ENCODE measurements at places on chromosomes 2 and 18. TPM values are rescaled to one million over a fixed set of nuclear protein-coding genes. Genes with fewer than 3 reads are reported as not detected.

HOXD10 gene
- 4.1 TPM for total RNA-seq

- DNase-seq, result no peak
Observed at GRCh38 chr2:68250196-68250595, 2.1 kb downstream of the PPP3R1 start.

DNA sequence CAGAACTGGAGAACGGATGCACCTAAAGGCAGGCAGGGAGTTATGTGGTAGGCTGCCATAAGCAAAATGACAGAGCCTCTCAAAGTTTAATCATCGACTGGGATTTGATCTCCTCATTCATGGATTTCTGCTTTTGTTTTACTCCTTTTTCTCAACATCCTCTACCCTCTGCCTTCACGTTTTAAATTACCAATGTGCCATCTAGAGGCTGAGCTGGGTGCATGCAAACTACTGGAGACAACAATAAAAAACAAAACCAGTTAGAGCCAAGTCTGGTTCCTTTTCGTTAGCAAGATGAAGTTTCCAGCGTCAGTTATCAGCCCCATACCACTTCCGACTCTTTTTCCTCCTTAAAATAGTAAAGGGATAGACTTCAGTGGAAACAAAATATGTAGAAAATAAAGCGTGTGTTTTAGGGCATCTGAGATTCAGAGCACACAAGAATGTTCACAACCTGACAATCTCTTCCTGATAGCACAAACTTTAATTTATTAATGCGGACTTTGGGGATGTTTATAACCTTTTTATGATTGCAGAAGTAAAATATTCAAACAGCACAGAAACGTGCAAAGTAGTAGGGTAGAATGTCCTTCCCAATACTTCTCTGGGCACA lies 117.0 kb downstream of the LAMA1 start:
- no peak for DNase-seq

CCDC138 gene
- 6.2 TPM for total RNA-seq

DNA sequence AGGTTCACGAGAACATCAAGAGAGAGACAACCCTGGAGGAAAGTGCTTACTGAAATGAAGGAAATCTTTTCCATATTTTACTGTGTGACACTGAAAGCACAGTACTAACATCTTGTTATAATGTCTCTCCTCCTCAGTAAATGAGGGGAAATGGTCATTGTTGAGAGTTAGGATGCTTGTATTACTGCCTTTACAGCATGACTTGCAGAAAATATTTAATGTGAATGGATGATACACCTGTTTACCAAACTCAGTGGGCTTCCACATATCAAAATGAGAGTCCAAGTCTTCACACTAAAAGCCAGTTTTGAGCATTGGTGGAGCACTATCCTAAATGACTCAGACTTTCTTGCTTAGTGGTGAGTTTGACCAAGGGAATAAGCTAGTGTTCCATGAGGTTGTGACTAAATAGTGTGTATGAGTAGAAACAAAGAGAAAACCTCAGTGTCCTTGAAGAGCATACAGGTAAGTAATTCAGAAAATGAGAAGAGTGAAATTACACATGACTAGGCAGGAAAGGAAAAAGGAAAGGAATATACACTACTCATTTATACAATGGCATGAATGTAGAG lies 930.7 kb upstream of the CELF4 start:
- DNase-seq, result no peak

- DNase-seq, result peak; percentile 86
Observed at GRCh38 chr18:13179566-13180113, 38.9 kb upstream of the LDLRAD4 start.

DNA sequence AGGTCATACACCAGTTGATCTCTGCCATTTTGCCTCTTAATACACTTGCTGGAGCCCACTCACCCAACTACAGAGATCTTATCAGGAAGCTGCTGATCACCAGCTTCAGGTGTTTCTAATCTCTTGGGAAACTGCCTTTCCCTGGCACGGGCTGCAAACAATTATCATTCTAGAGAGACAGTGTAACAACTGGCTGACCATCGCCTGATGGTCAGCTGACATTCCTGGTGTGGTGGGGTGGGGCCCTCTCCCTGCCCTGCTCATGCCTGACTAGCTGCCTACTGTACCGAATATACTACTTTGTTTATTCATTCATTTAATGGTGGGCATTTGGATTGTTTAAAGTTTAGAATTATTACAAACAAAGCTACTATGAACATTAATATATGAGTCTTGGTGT lies 311.5 kb downstream of the CBLN2 start:
- no peak for DNase-seq

HOXD13 gene
- total RNA-seq, result not detected

GRCh38 chr2:209602259-209602658 lies 169.4 kb upstream of the UNC80 start:
- no peak for DNase-seq

DNA sequence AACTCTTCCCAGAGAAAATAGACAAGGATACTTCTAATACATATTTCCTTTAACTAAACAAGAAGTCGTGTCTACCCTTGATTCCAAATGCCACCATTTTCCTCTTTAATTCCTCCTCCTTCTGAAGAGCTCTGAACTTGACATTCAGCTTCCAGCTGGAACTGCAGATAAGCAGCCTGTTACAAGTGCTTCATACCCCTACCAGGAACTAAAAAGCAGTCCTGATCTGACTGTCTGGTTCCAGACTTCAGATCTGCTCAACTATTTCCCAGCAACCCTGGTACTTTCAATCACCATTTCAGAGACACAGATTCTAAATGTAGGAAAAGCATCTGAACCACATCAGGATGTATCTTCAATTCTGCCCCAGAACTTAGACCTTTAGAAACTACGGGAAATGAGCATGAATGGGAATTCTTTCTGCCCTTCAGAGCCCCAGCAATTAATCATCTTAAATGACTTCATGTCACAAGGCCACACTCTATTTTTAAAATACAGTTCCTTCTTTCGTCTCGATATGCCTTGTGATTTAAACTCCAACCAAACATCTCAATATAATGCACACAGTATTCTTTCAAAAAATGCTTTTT lies 159.5 kb downstream of the L3MBTL4 start:
- no peak for DNase-seq

DNA sequence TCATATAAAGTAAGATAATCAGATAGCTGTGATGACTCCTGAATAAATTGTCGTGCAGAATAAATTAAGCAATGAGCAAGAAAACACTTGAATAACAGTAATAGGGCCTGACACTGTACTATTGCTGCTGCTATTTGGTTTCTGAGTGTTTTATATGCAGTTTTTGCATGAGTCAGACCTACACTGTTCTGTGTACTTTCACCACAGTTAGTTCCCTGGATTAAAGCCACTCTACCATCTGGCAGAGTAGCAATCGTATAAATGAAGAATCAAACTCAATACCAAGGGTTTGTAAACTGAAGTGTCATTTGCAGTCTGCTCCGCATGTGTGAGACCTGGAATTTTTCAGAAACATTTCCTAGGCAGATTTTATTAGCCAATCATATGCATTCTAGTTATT lies 398.6 kb upstream of the CDH7 start:
- no peak for DNase-seq

DNA sequence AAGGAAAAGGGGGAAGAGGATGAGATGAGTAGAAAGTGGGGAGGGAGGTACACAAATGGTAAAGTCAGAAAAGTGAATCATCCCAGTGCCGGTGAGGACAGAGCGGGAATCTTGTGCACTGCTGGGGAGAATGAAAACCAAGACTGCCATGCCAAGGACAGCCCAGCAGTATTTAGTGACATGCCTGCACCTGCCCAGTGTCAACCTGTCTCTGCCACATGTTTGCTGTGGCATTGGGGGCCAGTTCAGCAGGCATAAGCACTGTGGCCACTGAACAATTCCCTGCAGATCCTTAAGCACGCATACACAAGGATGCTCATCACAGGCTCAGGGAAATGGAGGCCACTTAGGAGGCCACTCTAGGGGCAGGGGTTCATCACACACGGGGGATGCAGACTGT lies 5.2 kb upstream of the KCNK3 start:
- no peak for DNase-seq

CLASP1 gene
- 64.6 TPM for total RNA-seq

GRCh38 chr2:29688429-29688828 lies 233.0 kb downstream of the ALK start:
- DNase-seq, result no peak

FOXI3 gene
- total RNA-seq, result not detected

FOXD4L1 gene
- 0.32 TPM for total RNA-seq

DNA sequence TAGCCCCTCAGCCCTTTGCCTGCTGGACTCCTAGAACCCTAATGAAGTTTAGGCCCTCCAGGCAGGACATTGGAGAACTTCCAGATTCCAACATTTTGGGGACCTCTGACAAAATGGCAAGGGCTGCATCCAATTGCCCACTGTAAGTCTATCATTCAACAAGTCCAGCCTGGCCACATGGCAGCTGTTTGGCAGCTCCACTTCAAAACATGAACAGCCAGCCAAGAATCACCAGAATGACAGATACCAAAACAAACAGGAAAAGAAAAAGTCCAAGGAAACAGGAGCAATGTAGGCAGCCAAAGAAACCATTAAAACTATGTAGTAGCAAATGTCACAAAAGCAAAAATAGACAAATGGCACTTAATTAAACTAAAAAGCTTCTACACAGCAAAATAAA lies 25.5 kb downstream of the SLC4A5 start:
- DNase-seq, result no peak

DNA sequence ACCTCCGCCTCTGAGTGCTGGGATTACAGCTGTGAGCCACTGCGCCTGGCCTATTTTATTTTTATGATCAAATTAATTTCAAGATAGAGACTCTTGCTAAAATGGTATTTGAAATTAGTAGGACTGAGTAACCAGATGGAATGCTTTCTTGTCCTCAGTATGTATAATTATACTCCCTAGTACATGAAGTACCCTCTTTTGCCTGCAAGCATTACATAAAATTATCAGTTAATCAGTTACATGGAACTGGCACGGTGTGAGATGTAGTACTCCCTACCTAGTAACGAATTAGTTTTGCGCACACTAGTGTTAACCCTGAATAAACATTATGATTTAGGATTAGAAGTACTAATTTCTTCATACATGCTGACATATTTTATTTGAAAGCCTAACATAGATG lies 41.6 kb downstream of the RBBP8 start:
- no peak for DNase-seq

- peak; percentile 65 for DNase-seq
Observed at GRCh38 chr18:62717169-62717924, 2.0 kb downstream of the PHLPP1 start.

DNA sequence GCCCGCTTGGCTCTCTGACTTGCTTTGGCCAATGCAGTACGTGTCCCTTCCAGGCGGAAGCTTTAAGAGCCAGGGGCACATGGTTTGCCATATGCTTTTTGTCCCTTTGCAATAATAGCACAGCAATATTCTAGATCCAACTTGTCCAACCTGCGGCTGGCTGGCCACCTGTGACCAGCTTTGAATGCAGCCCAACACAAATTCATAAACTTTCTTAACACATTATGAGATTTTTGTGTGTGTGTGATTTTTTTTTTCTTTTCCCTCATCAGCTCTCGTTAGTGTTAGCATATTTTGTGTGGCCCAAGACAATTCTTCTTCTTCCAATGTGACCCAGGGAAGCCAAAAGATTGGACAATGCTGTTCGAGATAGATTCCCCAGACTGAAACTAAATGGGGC lies 119.3 kb upstream of the SIX3 start:
- DNase-seq, result no peak

NEB gene
- 0.82 TPM for total RNA-seq

- DNase-seq, result no peak
Observed at GRCh38 chr18:48227206-48227605, 182.0 kb downstream of the ZBTB7C start.

Measured in mucosa of descending colon (tissue), 3 donors.